ENCODE measurements at places on chromosomes 16 and 17.

DNA sequence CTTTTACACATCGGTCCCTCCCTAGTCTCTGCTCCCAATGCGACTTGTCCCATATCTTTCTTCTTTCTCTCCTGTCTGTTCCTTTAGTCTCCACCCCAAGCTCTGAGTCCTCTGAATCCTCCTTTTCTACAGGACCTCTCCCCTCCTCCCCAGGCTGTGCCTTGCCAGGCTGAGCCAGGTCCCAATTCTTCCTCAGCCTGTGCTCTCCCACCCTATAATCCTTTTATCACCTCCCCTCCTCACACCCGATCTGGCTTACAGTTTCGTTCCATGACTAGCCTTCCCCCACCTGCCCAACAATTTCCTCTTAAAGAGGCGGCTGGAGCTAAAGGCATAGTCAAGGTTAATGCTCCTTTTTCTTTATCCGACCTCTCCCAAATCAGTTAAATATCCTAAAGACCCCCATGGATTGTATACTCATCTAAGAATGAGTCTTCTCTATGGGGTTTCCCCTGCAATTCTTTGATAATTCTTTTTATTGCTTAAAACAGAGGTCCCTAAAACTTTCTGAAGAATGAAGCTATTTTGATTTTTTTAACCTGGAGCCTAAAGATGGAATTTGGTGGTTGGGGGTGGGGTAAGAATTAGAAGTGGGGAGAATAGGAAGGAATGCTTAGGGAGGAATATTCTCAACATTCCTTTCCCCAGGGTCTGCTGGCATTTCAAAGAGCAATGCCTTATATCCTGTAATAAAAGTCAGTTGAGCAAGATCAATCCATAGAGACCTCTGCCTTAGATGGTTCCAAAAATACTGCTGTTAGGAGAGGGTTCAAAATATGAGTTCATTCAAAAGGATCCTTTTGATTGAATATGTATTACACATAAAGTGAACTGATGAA is 102.8 kb downstream of the MYO1D start:
- no peak for DNase-seq

DNA sequence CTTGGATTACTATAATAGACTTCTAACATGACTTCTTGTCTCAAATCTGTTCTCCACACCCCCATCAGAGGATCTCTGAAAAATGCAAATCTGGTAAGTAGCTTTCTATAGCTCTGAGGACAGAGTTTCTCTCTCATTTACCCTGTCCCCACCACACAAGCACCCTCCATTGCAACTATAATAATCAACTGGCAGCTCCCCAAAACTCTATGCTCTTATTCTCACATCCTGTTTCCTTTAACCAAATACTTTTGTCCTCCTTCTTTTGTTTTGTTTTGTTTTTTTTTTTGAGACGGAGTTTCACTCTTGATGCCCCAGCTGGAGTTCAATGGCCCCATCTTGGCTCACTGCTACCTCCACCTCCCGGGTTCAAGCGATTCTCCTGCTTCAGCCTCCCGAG is 73.4 kb downstream of the HELZ start:
- DNase-seq, result no peak

- peak; percentile 34 for DNase-seq
Observed at GRCh38 chr17:6427279-6427781, 7.6 kb downstream of the AIPL1 start.

DNA sequence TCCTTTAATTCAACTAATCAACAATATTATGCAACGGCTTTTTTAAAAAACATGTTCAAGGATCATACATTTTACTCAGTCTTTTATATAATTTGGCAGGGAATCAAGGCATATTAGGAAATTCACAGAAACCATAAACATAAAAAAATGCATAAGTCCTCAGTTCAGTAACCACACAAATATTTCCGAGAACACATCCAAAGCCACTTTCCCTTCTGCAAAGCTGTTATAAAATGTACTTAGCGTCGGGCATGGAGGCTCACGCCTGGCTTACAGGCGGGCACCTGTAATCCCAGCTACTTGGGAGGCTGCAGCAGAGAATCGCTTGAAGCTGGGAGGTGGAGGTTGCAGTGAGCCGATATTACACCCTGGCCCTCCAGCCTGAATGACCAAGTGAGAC is 9.7 kb upstream of the ZC3H7A start:
- DNase-seq, result no peak

GRCh38 chr17:17947309-17947708 is 24.9 kb downstream of the TOM1L2 start:
- no peak for DNase-seq

Data from astrocyte of the spinal cord (primary cell).